T-helper 9 cell (primary cell): ENCODE measurements at places on chromosomes 6 and 20.

DNA sequence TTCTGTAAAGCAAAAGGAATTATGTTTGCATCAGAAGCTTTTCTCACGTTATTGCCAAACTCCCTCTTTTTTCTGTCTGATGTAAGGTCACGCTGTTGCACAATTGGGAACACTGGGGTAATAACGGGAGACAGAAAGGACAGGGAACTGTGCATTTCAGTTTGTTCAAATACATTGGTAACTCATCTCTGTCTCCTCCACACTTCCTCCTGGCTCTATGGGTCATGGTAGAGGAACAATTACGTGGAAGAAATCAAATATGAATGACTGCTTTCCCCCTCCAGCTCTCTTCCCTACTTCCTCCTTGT is 132.2 kb upstream of the TNFAIP3 start:
- no peak for DNase-seq

DNA sequence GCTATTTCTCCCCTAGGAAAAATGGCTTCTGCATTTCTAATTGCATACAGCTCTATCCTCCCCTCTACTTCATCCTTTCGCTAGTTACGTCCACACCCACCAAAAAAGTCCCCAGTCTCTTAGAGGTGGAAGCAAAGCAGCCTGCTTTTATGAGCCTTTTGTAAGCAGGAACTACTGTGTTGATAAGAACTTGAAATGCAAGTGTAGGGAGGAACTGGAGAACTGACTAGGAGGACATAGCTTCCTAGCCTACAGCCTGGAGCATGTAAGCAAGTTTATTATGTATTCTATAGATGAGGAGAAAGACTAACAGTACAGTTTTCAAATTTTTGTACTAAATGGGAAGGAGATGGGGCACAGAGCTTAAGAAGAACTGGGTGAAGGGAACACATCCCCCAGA is 10.3 kb downstream of the ARHGAP18 start:
- DNase-seq: no peak

DNA sequence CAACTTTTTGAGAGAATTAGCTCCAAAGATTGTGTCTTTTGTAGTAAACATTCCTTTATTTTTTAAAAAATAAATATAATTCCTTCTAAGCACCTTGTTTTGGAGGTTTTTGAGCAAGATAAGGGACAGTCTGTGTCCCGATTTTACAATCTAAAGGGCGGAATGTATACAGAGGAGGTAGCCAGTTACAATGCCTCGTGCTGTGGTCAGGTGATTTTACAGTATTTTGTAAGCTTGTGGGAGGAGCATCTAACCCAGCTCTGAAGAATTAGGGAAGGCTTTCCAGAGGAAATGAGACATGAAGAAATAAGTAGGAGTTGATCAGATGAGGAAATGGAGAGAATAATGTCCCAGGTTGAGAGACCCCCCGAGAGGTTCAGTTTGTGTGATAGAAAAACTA is 1.3 kb downstream of the HINT3 start:
- no peak for DNase-seq

- no peak for DNase-seq
These were observed 12.2 kb upstream of the GSTA3 start for GRCh38 chr6:52921743-52922142.

DNA sequence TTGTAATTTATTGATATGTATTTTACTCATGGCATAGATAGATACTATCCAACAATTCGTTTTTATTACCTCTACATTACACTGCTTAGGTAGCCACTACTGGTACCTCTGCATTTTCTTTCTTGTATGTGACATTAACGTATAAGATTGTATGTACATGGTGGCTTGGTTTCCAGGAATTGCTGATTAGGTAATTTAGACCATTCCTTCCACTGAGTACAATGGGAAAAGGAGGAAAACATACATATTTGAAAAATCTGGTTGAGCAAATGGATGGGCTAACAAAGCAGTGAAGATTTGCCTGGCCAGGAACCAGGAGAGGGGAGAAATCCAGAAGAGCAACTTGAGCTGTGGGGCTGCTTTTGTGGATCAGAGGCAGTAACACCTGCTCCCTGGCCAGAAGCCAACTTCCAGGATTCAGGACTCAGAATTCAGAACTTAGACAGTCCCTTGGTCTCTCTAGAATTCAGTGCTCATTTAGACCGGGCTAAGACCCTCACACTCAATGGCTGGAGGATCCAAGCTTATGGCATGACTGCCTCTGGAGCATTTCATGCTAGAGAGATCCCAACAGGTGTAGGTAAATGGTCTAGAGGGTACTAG is 17.9 kb upstream of the MICB start:
- DNase-seq: no peak

GRCh38 chr6:29678114-29678513 is 2.8 kb downstream of the ZFP57 start:
- DNase-seq: no peak

GRCh38 chr20:60494476-60494875 is 536.3 kb downstream of the CDH26 start:
- no peak for DNase-seq

- no peak for DNase-seq
These were observed 26.8 kb downstream of the ZNF831 start for GRCh38 chr20:59190466-59190865.

DNA sequence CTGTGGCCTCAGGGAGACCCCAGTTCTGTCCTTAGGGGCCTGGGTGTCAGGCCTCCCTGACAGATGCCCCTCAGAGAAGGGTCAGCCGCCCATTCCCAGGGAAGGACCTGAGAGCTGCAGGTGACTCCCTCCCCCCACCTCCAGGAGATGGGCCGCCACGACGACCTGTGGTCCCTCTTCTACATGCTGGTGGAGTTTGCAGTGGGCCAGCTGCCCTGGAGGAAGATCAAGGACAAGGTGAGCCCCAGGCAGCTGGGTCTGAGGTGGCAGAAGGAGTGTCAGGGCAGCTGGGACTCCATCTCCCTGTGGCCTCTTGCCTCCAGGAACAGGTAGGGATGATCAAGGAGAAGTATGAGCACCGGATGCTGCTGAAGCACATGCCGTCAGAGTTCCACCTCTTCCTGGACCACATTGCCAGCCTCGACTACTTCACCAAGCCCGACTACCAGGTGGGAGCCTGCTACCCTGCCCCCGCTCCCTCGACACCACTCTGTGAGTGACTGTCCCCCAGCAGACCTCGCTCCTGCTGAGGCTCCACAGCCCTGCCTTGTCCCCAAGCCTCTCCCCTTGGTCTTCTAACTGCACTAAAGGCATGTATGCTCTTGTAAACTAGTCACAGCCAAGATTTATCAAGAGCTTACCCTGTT is 12.2 kb downstream of the TTBK1 start:
- DNase-seq: no peak

DNA sequence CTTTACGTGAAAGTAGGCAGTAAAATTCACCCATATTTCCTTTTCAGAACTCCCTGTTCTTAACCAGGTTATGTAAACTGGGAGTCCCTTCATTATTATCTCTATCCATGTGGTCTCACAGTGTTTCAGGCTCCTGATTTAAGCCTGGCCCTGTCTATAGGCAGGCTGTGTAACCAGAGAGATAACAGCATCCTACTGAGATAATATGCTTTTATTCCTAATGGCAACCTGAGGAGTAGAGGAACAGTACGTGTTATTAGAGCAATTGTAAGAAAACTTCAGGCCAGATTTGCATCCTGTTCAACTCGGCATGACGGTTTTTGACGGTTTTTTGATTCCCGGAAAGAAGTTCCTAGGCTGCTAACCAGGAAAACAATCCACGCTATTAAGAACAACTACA is 16.9 kb downstream of the FUT9 start:
- DNase-seq: no peak

- no peak for DNase-seq
These were observed 11.5 kb downstream of the PMEPA1 start for GRCh38 chr20:57698116-57698866.

GRCh38 chr6:110055387-110055735 is 77.2 kb downstream of the GPR6 start:
- no peak for DNase-seq

DNA sequence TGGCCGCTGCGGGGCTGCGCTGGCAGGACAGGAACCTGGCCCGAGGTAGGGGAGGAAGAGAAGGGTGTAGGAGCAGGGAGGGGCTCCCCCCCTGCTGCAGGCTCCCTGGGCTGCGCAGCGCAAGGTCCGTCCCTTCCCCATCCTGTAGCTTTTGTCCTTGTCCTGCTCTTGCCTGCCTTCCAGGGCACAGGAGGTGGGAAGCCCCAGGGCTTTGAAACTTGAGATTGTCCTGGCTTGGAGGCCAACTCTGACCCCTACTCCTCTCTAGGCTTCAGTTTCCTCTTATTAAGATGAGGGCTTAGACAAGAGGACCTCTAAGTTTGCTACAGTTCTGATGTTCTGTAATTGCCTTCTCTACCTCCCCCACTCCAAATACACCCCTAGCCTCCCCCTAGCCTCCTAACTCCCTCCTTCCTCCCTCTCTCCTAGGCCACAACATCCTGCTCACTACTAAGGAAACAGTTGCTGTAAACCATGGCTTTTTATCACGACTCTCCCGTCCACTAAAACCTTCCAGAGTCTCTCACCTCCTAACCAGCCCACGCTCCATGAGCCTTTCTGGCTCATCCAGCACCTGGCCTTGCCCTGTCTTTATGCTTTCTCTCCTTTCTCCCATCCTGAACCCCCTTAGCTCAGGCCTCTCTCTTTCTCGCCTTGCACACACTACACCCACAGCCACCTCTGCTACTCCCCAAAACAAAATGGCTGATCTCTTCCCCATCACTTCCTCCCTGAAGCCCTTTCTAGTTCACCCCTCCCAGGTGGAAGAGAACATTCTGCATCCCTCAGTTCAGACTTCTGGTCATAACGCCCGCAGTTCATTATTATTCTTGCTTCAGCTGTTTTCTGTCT is 10.2 kb downstream of the UNC5CL start:
- no peak for DNase-seq

GRCh38 chr20:57596998-57597939 is 23.0 kb downstream of the ZBP1 start:
- peak; percentile 74 for DNase-seq

GRCh38 chr20:16917636-16918035 is 169.5 kb downstream of the OTOR start:
- DNase-seq: no peak

DNA sequence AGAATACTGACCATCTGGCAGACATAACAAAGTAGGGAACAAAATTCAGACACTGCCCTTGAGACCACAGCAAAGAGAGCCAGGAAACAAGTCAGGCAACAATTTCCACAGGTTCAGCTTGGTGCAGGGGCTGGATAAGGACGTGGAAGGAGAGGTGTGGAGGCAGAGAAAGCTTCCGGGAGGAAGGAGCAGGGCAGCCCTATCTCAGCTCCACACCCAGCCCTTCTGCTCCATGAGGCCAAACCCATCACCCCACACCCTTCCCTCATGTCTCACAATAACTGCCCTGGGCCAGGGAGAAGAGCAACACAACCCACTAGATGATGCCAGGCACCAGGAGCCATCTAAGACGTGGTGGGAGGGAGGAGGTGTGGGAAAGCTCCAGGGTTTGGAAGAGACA is 5.8 kb downstream of the SNHG17 start:
- DNase-seq: no peak

DNA sequence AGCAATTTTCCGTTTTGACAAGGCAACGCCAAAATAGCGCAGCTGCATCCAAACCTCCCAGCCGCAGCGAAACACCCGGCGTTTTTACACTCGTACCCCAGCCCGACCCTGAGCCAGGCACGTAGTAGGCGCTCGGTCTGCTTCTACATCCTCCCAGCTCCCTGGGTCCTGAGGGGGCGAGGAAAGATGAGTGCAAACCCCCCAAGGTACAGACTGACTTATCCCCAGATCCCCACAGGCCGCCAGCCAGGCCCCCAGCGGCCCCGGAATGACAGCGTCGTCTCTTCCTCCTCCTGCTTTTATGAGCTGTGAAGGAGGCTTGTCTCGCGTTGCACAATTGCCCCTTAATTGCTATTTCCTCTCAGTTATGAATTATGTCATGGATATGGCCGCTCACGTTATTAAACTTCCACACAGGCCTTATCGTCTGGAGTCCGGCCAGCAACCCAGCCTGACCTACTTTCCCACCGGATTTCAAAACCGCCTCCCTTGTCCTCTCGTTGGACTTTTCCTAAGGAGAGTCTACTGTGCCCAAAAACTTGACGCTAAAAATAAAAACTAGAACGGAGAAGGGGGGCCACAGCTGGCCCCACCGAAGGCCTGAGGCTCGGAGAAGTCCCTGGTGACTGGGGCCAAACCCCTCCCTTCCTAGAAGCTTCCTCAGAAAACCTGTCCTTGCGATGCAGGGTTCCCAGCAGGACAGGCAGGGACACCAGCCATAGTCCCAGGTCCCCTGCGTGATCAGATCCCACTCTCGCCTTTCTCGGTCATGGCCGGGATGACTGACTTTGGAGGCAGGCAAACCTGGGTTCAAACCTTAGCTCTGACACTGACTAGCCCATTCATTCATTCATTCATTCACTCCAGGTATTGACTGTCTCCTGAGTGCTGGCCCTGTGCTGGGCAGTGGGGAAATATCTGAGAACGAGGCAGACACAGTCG is 130.9 kb upstream of the PTPN1 start:
- DNase-seq: no peak

DNA sequence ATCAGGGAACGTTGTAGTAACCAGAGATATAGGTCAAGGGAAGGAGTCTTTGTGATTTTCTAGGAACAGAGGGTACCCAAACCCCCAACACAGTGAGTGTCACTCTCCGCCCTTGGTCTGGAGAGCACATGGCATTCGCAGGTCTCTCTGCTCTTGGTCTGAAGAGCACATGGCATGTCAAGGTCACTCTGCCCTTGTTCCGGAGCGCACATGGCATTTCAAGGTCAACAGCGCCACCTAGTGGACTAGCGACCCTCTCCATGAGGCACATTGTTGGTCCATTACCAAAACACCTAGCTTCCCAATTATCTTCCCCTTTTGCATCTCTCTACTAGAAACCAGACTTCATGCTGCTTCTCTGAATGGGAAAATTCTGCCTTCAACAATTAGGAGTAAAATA is 260.0 kb downstream of the C6orf118 start:
- DNase-seq: no peak

GRCh38 chr6:135145063-135145800 is 35.9 kb upstream of the MYB start:
- no peak for DNase-seq

DNA sequence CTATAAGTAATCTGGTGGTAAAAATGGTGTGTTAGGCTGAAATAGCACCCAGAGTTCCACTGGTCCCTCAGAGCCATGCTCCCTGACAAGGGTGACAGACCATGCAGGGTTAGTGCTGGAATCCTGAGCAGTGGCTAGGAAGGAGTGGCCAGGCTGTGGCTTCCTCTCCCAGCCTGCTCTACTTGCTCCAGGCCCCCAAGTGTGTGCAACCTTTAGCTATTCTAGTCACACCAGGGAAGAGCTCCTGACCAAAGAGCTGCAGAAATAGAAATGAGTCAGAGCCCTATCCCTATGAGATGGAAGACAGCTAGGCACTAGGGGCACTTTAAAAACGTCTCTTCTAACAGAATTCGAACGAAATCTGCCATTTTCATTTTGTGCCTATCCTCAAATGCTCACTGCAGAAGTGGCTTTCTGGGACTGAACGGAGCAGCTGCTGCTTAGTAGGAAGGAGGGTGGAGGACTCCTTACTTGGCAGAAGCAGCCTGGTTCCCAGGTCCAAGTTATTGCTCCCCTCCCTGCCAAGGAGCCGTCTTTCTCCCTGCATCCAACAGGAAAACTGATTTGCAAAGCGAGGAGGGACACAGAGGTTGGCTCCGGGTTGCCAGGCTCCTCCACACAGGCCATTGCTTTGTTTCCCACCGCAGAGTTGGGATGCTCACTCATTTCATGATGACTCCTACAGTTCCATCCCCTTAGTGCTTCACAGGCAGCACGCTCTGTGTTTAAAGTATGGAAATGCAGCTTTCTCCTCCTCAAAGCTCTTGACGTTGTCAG is 754.5 kb downstream of the C6orf118 start:
- no peak for DNase-seq
